CD4-positive, alpha-beta memory T cell (primary cell): ENCODE measurements at places on chromosomes 1 and 21. TPM values are rescaled to one million over a fixed set of nuclear protein-coding genes. Genes with fewer than 3 reads are reported as not detected.

GRCh38 chr1:2989976-2990375, 31.3 kb upstream of the ACTRT2 start:
- no peak for DNase-seq

DNA sequence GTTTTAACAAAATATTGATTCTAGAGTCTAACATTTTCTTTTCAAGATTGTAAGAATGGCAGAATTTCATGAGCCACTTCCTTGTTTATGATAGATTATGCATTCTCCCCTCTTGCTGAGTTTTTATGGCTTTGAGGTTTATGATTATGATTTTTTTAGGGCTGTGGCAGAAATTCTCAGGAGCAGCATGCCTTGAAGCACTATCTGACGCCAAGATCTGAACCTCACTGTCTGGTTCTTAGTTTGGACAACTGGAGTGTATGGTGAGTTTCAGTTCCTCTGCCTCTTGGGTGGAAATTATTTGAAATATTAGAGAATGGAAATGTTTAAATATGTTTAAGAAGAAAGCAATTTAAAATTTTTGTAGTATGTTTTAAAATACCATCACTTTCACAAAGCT, 10.2 kb downstream of the USP16 start:
- no peak for DNase-seq

GRCh38 chr21:44261675-44262295, at the start of gene DNMT3L:
TSS of gene DNMT3L (minus strand) at chr21:44261897. CDS start at chr21:44261259, 638 bp downstream.
- no peak for DNase-seq

GRCh38 chr1:235133086-235133485, 4.4 kb upstream of the TOMM20 start:
- DNase-seq, result no peak

GRCh38 chr1:175191659-175192058, 917 bp downstream of the KIAA0040 start:
- peak; percentile 62 for DNase-seq

GRCh38 chr1:178060789-178061556, 32.9 kb upstream of the RASAL2 start:
- DNase-seq, result no peak

DNA sequence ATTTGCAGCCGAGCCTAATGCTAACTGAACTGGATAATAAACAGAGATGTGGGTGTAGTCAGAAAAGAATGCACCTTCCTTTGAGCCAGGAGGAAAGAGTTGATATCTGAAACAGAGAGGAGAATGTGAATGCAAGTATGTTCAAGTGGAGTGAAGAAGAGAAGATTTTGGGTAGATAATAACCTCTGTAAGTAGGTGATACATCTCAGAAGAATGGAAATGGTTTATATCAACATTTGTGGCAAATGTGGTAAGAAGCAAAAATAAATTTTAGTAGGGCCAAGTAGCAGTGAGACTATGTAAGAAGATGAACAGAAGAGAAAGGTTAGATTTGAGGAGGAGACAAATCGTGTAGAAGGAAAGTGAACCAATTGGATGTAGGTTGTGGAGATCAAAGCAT, 1.7 kb upstream of the DNTTIP2 start:
- no peak for DNase-seq

- DNase-seq, result peak; percentile 6
These were observed at the start of gene CFH for GRCh38 chr1:196651637-196652215. TSS of gene CFH (plus strand) at chr1:196652043. CDS start at chr1:196652118, 75 bp downstream.

DNA sequence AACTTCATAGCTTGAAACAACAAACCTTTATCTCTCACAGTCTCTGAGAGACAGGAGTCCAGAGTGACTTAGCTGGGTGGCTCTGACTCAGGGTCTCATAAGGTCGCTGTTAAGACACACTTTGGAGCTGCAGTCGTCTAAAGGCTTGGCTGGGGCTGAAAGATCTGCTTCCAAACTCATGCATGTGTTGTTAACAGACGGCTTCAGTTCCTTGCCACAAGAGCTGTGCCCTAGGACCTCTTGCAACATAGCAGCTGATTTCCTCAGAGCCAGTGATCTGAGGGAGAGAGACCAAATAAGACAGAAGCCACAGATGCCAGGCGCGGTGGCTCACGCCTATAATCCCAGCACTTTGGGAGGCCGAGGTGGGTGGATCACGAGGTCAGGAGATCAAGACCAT, 176.8 kb downstream of the DISC1 start:
- DNase-seq, result no peak

GRCh38 chr1:25743164-25744139, 56.5 kb upstream of the SELENON start:
- no peak for DNase-seq

DNA sequence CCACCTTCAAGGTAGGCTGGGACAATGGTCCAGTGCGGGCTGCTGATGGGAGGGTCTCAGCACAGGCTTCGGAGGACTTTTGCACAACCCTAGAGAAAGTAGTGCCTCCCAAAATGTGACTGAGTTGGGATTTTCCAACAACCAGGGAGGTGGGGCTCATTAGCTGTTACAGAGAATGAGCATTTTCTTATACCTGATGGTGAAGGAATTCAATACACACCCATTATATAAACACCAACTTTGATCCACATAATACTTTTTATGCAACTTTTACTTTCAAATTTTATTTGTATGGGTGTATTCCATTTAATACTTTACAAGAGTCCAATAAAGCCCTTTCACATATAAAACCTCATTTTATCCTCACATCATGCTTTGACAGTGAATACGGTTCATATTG, 31.3 kb upstream of the RNF186 start:
- no peak for DNase-seq

GRCh38 chr1:8170059-8170835, 144.1 kb upstream of the ERRFI1 start:
- DNase-seq, result no peak

GRCh38 chr1:203113308-203113707, 14.2 kb upstream of the ADORA1 start:
- DNase-seq, result no peak

DNA sequence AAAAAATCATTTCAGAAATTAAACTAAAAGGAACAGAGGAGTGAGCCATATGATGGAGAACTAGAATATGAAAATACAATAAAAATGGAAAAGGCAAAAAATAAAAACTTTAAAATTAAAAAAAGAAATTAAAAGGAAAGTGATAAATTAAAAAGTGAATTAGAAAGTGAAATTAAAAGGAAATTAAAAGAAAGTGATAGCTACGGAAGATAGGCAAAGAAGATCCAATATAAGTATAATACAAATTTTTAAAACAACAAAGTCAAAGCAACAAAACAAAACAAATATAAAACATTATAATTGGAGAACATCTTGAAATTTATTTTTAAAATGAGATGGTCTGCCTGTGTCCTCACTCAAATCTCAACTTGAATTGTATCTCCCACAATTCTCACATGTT, 165.8 kb downstream of the GPATCH2 start:
- no peak for DNase-seq

DNA sequence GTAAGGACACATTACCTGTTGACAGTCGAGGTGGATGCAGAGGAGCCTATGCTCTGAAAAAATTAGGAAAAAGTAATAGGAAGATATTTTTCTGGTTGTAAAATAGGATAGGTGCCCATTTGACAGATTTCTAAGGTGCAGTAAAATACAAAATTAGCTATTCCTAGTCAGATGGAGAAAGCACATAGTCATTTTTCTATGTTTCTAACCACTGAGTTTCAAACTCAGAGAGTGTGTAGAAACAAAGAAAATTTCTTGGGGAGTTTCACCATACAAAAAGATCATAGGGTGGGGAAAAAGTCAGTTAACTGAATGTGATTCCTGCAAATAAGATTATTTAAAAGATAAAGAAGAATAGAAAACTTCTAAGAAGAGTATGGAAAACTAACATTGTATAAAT, 666.9 kb downstream of the KCNT2 start:
- DNase-seq, result no peak

GRCh38 chr1:117871013-117871412, 58.4 kb downstream of the GDAP2 start:
- no peak for DNase-seq

GRCh38 chr1:43121256-43121900, 50.7 kb downstream of the EBNA1BP2 start:
- DNase-seq, result no peak

DNA sequence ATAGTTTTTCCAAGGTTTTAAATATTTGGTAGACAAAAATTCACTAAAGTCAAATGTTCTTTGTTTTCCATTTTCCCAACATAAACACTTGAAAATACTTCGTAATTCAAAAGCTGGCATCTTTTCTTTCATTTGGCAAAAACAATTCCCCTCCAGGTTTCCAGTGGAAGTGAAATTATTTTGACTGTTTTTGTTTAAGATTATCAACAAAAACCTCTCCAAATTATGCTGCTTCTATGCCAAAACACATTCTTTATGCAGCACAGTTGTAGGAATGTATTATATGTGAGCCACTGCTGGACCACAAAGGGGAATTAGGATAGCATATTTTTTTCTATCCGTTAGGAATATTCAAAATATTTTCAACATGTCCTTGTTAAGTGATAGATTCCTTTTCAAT, 44.1 kb downstream of the SLC5A9 start:
- DNase-seq, result no peak

- DNase-seq, result no peak
These were observed 249.3 kb downstream of the ZNF648 start for GRCh38 chr1:181812208-181812607.

GRCh38 chr1:7145947-7146346, 360.7 kb downstream of the CAMTA1 start:
- no peak for DNase-seq

DNA sequence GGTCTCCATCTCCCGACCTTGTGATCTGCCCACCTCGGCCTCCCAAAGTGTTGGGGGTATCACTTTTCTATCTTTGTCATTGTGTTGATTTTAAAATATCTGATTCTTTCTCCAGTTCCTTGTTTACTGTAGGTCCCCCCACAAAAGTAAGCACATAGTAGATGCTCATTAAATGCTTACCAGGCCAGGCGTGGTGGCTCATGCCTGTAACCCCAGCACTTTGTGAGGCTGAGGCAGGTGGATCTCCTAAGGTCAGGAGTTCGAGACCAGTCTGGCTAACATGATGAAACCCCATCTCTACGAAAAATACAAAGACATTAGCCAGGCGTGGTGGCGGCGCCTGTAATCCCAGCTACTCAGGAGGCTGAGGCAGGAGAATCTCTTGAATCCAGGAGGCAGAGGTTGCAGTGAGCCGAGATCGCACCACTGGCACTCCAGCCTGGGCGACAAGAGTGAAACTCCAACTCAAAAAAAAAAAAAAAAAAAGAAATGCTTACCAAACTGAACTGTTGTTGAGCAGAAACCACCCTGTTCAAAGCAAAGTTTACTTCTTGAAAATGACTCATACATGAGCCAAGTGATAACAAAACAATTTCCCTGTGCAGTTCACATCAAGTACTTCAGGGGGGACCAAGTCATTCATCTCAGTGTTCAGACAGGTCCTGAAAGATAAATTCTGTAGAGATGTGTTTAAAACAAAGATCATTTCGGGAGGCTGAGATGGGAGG, 24.3 kb upstream of the NID1 start:
- no peak for DNase-seq

DNA sequence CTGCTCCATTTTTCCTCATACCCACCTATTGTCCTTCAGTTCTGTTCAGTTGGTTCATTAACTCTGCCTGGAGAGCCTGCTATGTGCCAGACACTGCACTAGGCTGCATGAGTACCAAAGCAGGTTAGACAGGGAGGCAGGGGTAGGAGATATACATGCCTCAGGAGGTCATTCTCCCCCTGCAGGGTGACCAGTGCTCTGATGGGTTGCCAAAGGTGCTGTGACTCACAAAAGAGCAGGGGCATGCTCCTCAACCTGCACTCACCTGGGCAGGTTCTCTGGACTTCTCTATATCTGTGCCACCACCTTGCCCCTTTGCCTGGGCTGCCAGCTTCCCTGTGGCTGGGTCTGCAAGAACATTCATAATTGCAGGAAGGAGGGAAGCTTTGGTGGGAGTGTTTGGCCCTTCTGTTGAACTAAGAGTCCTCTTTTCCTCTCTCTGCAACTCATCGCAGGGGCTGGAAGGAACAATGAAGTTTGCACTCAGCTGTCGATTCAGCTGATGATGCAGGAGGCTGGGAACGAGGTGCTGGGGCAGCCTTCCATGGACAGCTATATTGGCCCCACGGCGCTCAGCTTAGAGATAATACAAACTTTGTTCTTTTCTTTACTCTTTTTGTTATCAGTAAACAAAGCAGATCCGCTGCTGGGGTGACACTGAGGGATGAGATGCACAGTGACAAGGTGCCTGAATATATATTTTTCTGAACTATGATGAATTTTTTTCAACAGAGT, 356.4 kb upstream of the PLXNA2 start:
- no peak for DNase-seq

DNA sequence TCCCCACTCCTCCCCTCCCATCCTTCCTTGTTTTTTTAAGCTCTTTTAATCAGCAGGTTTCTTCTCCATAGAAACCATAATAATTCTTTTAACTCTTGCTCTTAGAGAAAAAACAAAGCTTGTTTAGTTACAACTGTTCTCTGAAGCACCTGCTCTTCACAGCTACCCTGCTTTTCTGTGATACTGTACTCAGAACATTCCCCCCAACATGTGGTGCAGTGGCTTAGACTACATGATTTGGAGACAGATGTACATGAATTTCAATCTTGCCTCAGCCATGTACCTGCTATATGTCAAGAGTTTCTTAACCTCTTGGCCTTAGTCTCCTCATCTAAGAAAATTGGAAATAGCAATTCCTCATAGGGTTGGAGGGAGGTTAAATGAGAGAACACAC, 33.5 kb downstream of the LAMC2 start:
- DNase-seq, result no peak

DNA sequence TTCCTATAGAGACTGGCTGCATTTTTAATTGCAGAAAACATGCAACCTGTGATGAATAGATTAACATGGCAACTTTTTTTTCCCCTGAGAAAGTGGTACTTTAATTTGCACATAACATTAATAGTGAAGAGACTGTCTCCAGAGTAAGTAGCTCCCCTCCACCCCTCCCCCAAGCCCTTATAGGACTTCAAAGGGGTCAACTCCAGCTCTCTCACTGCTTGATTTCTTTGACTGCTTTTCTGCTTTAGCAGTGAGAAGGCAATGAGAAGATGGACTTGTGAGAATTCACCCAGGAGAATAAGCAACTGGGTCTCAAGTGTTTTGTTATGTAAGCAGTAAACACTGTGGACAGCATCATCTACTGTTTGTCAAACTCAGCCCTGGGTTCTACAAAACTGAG, 355.0 kb downstream of the CAMTA1 start:
- no peak for DNase-seq

DNA sequence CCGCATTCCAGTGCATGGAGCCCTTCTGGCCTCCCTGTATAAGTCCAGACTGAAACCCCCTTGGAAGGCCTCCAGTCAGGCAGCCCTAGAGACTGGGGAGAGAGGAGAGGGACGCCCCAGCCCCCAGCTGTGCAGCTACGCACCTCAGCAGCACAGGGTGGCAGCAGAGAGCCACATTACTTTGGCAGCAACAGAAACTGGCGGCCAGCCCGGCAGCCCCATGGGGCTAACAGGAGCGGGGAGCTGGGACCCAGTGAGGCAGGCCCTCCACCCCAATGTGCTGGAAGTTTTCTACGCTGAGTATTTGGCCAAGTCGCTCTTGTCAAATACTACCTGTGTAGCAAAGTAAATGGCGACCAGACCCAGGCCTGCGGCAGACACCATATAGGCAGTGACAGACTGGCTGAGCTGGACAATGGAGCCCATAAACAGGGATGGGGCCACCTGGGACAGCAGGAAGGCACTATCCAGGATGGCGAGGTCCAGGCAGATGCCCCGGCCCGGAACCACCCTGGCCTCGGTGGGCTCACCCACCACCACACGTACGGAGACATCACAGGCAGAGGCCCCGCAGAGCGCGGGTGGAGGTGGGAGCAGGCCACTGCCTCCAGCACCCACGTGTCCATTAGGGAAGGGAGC, 21.2 kb downstream of the SLC45A3 start:
- DNase-seq, result peak; percentile 65

A3GALT2 gene
- total RNA-seq, result not detected

BATF3 gene
- 1.0 TPM for total RNA-seq

FBXO44 gene
- total RNA-seq, result 56.7 TPM

RNF186 gene
- not detected for total RNA-seq

AKT3 gene
- 152 TPM for total RNA-seq

FAM72C gene
- total RNA-seq, result 0.20 TPM
